ENCODE measurements at places on chromosomes 5 and 9.
A peak's percentile ranks its signal among the peaks of the same experiment; 100 is the strongest.

GRCh38 chr9:129102791-129103594 is 7.6 kb downstream of the CRAT start:
- peak; percentile 76 for DNase-seq

GRCh38 chr5:138289296-138289695 is 14.9 kb upstream of the GFRA3 start:
- DNase-seq, result no peak

- no peak for DNase-seq
These were observed 408.5 kb downstream of the PTPRD start for GRCh38 chr9:10204276-10204675.

GRCh38 chr5:135533794-135534193 is 2.0 kb downstream of the NEUROG1 start:
- no peak for DNase-seq
